Caco-2 (cell line): ENCODE measurements at places on chromosomes 7 and 10.

GRCh38 chr7:25877802-25878789, 273.9 kb upstream of the NFE2L3 start:
- no peak for DNase-seq

GRCh38 chr7:133641436-133641835, 388.6 kb downstream of the EXOC4 start:
- DNase-seq, result no peak

GRCh38 chr10:133275684-133276092, 980 bp downstream of the ADAM8 start:
- no peak for DNase-seq

- DNase-seq, result no peak
Measured at GRCh38 chr7:120987280-120987679, 1.2 kb upstream of the CPED1 start.

GRCh38 chr10:107913317-107914294, 749.1 kb upstream of the SORCS1 start:
- no peak for DNase-seq

DNA sequence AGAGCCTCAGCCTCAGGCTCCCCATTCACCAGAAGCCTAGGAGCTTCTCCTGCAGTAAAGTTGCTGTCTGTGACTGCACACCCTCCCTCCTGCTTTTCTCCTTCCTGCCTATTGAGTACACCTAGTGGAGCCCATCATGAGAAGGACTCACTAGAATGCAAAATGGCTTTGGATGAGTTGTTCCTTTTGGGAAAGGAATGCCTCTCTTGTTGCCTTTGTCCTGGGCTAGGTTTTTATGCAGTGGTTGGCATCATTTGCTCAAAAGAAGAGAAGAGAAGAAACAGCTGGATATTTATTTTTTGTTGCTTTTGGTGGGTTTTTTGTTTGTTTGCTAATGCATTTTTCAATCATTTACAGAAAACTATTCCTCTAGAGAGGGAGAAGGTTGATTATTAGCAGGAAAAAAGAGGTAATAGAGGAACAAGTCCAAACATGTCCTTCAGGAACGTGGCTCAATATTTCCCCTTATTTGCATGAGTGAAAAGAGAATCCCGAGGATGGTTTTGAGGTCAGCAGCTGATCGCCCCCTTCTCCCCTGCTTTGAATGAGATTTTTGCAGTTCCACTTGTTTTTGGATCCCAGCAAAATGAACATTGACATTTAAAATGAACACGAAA, 369.9 kb upstream of the NRP1 start:
- DNase-seq, result no peak

DNA sequence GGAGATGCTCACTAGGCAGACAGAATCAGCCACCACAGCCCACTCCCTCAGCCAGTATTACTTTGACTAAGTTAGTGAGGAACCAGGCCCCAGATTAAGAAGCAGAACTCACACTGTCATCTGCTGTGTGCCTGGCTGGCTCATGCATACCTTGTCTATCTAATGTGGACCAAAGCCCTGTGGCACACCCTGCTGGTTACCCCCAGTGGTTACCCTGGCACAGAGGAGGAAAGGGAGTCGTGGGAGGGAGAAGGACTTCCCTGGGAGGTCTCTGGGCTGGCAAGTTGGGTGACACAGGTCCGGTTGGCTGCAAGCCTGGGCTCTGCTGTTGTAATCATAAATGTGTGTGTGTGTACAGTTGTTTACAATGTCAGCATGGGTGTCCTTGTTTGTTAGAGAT, 7.5 kb upstream of the SH2D4B start:
- DNase-seq, result peak; percentile 43

DNA sequence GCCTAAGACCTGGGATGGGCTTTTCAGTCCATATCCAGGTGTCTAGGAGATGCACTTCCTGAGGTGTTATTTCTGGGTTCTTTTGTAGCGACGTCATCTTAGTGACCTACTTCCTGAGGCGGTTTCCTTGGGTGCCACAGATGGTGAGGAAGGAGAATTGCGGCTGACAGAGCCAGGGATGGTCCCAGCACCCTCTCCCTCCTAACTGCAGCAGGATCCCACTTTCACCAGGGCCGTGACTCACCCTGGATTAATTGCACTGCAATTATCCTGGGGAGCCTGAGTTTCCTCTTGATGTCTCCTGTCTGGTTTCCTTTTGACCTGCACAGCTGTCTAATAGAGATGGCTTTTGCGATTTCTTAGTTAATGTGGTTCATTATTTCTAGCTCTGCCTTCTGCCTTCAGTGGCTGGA, 271.7 kb downstream of the TCF7L2 start:
- DNase-seq, result no peak

- no peak for DNase-seq
Measured at GRCh38 chr7:31363051-31363450, 22.5 kb upstream of the NEUROD6 start.

DNA sequence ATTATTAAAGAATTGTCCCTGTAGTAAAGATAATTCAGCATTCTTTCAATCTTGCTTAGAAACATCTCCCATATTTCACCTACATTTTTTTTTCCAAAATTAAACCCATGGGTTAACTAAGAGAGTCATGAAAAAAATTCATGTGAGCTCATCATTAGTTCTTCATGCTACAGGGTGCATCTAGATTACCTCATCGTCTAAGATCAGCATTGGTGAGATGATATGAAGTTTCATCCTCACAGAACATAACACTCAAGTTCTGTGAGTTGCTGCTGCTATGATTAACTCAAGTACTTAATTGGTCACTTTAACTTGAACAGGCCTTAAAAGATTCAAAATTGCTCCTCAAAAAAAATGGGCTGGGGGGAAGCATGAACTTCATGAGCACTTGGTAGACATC, 50.0 kb downstream of the RAB11FIP2 start:
- no peak for DNase-seq

- DNase-seq, result no peak
Measured at GRCh38 chr10:98410135-98410743, 4.7 kb downstream of the PYROXD2 start.

DNA sequence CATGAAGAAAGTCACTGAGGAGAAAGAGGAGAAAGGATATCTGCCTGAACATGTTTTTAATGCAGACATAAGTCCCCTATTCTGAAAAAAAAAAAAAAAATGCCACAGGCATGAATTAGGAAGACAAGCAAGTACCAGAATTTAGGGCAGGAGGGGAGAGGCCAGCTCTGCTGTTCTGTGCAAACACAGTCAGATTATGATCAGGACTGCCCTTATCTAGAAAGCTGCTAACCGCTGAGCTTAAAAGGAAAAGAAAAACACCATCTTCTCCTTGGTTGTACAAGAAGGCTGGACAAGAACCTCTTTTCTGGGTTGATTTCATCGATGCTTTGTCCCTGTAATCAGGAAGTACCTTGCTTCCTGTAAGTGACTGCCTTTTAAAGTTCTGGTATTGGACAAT, 15.3 kb upstream of the PWWP2B start:
- no peak for DNase-seq

DNA sequence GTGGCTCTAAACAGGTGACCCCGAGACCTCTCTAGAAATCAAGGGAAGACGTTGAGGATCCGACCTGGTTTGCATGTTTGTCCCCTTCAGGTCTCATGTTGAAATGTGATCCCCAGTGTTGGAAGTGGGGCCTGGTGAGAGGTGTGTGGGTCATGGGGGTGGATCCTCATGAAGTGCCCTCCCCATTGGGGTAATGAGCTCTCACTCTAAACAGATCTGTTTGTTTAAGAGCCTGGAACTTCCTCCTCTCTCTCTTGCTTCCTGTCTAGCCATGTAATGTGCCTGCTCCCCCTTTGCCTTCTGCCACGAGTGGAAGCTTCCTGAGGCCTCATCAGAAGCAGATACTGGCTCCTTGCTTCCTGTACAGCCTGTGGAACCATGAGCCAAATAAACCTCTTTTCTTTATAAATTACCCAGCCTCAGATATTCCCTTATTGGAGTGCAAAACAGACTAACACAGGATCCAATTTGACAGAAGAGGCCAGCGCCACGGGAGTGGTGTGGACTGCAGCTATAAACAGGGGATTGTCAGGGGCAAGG, 10.8 kb upstream of the POLM start:
- DNase-seq, result no peak

DNA sequence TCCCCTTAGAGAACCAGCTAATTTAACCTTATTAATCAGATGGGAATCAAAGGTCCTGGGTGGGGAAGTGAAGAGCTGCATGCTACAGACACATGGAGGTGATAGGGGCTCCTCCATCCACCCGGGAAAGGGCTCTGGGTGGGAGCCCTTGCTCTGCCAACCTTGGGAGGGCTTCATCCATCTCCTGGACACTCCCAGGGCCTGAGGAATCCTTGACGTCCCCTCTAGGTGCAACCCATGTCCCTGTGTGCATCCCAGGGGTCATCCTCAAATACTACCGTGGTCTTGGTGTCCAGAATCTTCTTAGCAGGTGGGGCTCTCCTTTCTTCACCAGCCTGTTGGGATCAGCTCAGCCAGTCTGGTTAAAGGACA, 55.4 kb upstream of the IGFBP3 start:
- no peak for DNase-seq

- DNase-seq, result peak; percentile 35
Measured at GRCh38 chr10:77274046-77274795, 363.4 kb downstream of the KCNMA1 start.

DNA sequence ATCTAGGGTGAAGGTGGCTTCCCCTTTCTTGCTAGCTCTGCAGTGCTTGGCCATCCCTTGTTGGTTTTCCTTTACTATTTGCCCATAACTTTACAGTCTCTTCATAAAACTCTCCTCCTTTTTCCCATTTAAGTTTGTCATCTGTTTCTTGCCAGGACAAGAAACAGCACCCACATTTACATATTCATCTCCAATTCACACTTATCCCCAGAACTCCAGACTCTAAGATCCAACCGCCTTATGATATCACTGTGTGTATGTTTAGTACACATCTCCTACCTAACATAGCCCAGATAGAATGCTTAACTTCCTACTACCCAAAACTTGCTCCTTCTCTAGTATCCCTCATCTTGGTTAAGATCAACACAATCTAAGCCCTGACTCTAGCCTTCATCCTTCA, 622.2 kb downstream of the KCNMA1 start:
- DNase-seq, result no peak

- DNase-seq, result no peak
Measured at GRCh38 chr7:18165166-18165565, 137.5 kb upstream of the PRPS1L1 start.

GRCh38 chr10:28564905-28565304, 32.0 kb downstream of the WAC start:
- DNase-seq, result no peak

DNA sequence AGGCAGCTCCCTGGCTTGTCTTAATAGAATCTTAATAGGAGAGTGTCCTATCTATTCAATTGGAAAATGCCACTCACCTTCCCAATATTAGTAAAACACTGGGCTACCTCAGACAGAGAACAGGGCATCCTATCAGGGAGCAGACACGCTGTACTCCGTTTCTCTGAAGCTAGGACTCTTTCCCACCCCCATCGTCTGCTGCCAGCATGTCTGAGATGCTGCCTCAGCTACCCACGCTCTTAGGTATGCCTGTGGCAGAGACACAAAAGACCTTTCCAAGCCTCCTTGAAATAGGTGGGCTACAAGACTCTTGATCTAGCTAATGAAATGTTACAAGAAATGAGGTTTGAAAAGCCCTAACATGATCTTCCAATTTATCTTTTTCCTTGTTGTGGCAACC, 2.5 kb upstream of the LRIT2 start:
- no peak for DNase-seq

DNA sequence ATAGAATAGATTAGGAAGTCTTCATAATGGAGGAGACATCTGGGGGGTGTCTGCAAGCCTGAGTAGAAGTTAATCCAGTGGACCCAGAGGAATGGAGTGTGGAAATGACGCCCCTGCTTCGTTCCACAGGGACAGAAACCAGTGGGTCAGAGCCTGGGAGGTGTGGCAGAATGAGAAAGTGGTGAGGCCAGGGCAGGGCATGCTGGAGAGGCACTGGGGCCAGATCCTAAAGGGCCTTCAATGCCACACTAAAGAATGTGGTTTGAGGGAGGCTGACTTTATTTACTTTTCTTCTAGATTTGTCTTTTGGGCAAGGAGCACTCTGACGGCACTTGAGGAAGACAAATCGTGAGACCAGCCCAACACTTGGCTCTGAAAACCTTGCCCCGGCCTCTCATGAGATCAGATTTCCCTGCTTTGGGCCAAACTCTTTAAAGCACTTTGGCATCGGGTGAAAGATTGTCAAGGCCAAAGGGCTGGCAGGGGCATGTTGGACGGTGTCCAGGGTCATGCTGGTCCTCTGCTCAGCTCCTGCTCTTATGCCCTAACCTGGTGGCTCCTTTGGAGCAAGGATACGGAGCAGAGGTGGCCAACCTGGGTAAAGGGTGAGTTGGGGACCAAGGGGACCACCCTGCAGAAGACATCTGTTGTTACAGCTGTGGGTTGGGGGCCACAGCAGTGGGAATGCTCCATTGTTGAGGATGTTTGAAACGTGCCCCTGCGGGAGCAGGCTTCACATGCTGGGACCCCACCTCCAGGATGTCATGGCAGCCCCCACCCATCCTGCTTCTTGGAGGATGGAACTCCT, 157.0 kb upstream of the ZMIZ1 start:
- no peak for DNase-seq

GRCh38 chr10:114713525-114714090, 55.5 kb upstream of the ABLIM1 start:
- DNase-seq, result no peak
